Activated CD4-positive, alpha-beta memory T cell treated with anti-CD3 and anti-CD28 coated beads, Interleukin-2, amount 10 ng/mL, durations not matched to agents 7 days and 5 days (primary cell): ENCODE measurements at places on chromosomes 12 and 14. TPM values are rescaled to one million over a fixed set of nuclear protein-coding genes. Genes with fewer than 3 reads are reported as not detected.

Gene SERPINA1
- total RNA-seq = 0.43 TPM

Gene LMO3
- not detected for total RNA-seq

Gene CD27
- total RNA-seq = 43.4 TPM

- no peak for DNase-seq
These were observed 594 bp upstream of the CEP170B start for GRCh38 chr14:104864267-104865080.

DNA sequence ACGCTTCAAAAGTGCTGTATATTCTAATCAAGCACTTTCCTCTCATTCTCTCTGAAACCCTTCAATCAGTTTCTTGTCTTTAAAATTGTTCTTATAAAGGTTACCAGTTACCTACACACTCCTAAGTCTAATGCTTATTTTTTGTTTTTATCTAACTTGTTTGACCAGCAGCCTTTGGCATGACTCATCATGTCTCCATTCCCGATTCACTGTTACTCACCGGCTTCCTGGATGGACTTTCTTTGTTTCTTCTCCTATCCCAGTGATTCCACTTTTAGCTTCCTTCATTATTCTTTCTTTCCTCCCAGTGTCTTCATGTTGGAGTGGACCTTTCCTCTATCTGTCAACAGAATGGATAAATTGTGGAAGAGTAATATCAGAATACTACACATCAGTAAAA is 368.6 kb upstream of the CCDC196 start:
- no peak for DNase-seq

GRCh38 chr12:67524861-67525616 is 123.5 kb upstream of the DYRK2 start:
- DNase-seq = no peak

DNA sequence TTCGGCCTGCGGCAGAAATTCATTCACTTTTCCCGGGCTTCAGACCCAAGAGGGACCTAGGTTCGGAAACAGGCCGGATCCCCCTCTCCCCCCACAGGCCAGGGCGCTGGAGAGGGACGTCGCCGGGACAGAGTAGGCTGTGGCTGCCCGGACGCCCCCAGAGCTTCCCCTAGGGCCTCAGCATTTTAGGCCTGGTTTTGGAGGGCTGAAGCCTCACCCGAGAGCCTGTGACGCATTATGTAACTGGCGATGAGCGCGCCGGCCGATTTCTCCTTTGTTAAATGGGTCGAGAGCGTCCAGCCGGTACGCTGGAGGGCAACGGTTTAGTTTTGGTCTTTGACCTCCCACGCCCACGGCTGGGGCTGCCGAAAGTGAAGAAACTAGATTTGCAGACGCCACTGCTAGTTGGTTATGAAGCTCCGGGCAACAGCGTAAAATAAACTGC is 657 bp downstream of the PEBP1 start:
- peak; percentile 28 for DNase-seq

- DNase-seq = no peak
These were observed 50.6 kb downstream of the ATP23 start for GRCh38 chr12:57992001-57992400.
